ENCODE measurements at places on chromosomes 11 and 22. TPM values are rescaled to one million over a fixed set of nuclear protein-coding genes. Genes with fewer than 3 reads are reported as not detected.

DNA sequence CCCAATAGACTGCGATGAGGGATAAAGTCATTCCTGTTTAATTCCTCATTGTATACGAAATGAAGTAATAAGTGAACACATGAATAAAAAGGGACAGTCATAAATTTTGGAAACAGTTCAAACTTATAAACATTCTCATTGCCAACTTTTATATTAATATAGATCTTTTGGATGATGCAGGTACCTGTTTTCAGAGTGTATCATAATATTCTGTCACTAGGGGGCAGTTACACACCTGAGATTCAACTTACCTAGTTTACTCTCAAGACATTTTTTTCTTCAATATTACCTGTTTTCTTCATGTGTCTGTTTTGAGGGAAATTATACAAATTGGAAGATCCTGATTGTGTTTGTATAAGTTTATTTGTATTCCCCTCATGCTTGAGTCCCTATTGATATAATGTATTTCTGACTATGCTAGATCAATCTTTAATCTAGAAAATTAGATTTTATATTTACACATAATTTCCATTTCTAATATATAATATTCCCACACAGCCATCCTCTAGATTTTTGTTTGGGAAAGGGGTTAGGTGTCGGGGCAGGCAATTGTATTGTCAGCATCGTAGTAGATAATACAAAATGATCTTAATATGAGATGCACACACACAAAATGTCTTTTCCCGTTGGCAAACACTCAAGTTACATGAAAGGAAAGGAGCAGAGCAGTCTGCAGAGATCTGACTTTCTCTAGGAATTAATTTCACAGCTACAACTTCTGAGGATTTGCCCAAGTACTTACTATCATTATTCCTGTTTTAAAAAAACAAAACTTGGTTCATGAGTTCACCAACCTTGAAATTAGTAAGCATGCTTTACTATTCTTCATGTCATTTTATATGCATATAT, 18.4 kb downstream of the FDX1 start:
- DNase-seq = no peak

DNA sequence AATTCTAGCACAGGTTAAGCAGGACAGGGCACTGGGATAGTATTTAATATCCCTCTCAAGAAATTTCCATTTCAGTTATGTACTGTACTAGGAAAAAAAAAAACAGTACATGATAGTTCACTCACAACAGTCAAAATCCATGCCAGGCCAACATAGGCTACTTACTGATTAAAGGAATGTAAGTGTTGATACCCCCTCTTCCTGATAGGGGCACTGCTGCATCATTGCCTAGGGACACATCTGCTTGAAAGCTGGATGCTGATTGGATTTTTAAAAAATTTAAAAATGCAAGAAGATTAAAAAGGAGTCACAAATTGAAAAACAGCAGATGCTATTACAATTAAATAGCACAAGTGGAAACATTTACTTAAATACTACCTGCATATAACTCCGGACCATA, 43.4 kb downstream of the APOL5 start:
- no peak for DNase-seq

DNA sequence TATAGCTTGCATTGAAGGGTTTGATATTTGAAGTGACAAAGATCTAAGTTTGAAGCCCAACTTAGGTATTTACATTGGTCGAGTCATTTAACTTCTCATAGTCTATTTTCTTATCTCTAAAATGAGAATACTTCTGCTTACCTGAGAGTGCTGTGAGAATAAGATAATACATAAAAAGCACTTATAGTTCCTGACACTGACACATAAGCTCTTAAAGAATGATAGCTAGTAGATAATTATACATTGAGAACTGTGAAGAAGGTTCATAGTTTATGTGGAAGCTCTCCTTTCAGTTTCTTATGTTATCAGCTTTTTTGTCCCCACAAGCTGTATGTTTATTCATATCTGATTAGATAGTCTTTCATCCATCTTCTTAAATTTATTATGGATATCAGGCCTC, 4.8 kb downstream of the PPME1 start:
- DNase-seq = no peak

- no peak for DNase-seq
Measured at GRCh38 chr22:21917959-21918261, 34.7 kb downstream of the PPM1F start.

- peak; percentile 25 for DNase-seq
Measured at GRCh38 chr22:20068640-20069039, 11.4 kb upstream of the DGCR8 start.

DNA sequence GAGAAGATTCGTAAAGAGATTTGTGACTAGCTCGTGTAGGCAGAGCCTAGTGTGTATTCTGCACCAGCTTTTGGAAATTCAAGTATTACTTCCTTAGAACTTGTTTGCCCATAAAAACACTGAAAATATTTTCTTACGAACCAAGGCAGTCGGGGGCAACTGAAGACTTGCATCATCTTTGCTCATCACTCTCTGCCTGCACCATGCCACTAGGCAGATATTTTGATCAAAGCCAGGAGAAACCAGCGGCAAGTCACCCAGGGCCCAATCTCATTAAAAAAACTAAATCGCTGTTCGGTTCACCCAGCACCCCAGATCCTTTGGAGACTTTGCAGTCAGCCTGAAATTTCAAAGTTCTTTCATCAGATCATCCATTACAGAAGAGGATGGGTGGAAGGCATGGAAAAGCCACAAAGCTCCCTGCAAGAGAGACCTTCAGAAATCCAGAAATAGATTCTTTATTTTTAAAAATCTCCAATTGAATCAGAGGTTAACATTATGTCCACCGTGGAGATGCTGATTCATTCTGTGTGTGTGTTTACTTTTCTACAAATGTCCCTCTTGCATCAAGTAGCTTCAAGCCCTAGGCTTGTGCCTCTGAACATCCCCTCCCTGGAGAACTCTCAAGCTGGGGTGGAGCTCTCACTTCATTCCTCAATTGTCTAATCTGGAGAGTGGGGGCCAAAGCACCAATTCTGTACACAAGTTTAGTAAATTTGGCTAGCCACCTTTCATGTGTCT, 78.4 kb downstream of the ETS1 start:
- DNase-seq = no peak

DNA sequence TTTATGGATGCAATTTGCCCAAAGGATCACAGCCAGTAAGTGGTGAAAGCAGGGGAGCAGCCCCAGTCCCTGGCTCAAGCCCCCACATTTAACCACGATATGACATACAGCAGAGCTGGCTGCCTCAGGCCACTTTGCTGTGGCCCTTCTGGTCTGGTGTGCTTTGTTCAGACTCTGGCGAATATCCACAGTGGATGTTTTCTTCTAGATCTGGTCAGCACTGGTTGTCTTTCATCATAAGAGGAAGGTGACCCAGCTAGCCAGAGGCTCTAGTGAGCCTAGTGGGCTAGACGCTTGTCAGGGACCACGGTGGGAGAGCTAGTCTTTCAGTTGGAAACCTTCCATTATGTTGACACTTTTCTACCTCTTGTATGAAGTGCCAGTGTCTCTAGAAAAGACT, 42.5 kb downstream of the DGCR2 start:
- DNase-seq = no peak

SLC22A25 gene
- polyA plus RNA-seq = not detected

CHRM4 gene
- 0.28 TPM for polyA plus RNA-seq

Measured in aorta (tissue), 5 donors.